ENCODE measurements at places on chromosomes 13 and 19.

DNA sequence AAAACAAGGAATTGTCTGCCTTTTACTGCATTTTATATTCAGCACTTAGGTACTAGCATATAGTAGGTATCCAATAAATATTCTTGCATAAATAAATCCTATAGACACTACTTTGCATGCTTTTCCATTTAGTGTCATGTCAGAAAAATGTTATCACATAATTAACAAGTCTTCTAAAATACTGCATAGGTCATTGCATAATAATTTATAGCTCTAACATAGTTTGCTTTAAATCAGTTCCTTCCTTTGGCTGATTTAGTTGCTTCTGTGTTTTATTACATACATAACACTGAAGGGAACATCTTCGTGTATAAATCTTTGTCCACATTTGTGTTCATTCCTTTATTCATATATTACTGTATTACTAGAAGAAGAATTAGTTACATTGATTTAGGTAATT, 36.2 kb downstream of the WASF3 start:
- DNase-seq: peak; percentile 57

DNA sequence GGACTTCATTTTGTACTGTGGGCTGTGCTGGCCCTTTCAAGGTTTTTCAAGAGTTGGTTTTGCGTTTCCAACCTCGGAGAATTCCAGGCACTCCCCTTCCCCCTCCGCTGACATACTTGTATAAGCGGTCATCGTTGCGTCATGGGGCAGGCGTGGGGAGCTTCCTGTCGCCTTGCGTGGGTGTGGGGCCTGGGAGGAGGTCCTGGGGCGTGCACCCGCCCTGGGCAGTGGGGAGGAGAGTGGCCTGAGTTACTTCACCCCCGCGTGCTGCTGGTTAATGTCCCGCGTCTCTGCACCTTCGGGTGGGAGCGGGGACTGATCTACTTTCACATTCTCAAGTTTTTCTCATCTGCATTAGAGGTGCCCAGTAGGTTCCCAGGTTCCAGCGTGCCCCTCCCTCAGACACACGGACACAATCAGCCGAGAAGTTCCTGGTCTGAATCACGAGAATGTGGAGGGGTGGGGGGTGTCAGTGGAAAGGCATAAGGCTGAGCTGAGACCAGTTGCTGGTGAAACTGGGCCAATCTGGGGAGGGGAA, 4.1 kb downstream of the IER2 start:
- DNase-seq: peak; percentile 95

GRCh38 chr19:1274852-1275259, 474 bp upstream of the FAM174C start:
- peak; percentile 24 for DNase-seq

- peak; percentile 98 for DNase-seq
Measured at GRCh38 chr13:51643105-51643881, 59.0 kb downstream of the WDFY2 start.

- peak; percentile 72 for DNase-seq
Measured at GRCh38 chr19:49362048-49362928, at the start of gene TEAD2. Gene TEAD2 (minus strand): TSS chr19:49362416. CDS start chr19:49360075, 2,341 bp downstream.

GRCh38 chr13:65868099-65868498, 1362.0 kb downstream of the PCDH9 start:
- no peak for DNase-seq

DNA sequence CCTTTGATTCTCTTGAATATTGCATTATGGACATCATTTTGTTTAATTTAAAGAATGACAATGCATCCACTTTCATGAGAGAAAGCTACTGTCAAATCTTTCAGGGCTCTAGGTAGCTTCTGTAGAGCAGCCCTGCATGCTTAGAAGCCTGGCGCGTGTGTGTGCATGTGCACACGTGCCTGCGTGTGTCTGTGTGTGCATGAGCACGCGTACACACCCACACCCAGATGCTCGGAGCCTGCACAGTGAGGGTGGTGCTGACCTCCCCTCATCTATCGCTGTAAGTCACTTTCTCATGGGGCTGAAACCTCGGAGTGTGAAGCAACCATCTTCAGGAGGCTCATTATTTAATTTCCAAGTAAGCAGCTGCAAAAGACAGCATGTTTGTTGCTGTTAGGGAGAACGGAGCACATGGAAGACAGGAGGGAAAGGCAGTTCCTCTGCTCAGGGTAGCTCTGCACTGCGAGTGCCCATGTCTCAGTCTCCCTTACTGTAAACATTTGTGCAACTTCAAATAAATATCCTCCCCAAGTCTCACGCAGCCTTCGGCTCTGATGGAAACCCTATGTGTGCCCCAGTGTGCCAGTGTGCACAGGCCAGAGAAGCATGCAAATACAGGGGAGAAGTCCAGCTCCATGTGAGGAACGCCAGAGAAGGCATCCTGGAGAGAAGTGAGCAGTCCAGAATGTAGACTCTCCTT, 22.8 kb downstream of the TSHZ3 start:
- DNase-seq: no peak

- DNase-seq: no peak
Measured at GRCh38 chr13:110824702-110825300, 90.1 kb downstream of the ANKRD10 start.

GRCh38 chr13:85537601-85538000, 261.6 kb downstream of the SLITRK6 start:
- no peak for DNase-seq

GRCh38 chr19:17078036-17078919, 2.7 kb downstream of the MYO9B start:
- DNase-seq: no peak

- peak; percentile 95 for DNase-seq
Measured at GRCh38 chr19:15222738-15223648, 9.3 kb downstream of the EPHX3 start.
